ENCODE measurements at places on chromosomes 5 and 9.

GRCh38 chr5:34831303-34831702, 7.7 kb upstream of the TTC23L start:
- no peak for DNase-seq

GRCh38 chr9:91310037-91310436, 51.7 kb downstream of the AUH start:
- no peak for DNase-seq

- DNase-seq: no peak
Observed at GRCh38 chr9:135907006-135907430, 328 bp downstream of the CAMSAP1 start.

DNA sequence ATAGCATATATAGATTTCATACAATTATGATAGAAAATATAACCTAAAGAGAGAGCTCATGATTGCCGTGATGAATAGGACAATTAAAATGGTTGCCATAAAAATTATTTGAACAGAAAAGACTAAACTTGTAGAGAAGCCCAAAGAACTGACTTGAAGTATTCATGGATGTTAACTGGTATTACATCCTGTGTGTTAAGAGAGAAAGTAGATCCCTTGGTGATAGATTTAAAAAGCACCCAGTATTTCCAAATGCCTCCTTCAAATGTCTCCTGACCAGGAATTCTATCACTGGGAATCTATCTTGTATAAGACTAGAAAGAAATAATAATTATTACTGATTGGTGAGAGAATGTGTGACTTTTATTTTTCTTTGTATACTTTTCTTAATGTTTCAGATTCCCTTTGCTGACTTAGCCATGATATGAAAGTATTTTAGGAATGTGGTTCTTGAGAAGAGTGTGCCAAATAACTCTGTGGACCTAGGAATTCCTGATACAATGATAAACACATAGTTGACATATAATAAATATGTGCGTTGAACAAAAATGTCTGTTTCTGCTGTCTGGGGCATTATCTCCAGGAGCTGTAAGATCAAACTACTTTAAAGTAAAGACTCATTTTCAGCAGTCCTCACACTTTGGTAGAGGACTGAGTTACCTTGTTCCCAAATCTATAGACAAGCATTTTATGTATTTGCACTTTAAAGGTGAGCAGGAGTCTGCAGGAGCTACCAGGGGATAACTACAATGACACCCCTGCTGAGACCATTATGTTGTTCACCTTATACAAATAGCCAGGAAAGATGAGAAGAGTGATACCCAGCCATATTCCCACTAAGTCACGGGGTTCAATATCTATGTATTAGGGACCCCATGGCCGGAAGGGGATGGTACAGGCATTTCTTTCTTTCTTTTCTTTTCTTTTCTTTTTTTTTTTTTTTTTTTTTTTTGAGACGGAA, 211.1 kb upstream of the TLE4 start:
- DNase-seq: no peak

DNA sequence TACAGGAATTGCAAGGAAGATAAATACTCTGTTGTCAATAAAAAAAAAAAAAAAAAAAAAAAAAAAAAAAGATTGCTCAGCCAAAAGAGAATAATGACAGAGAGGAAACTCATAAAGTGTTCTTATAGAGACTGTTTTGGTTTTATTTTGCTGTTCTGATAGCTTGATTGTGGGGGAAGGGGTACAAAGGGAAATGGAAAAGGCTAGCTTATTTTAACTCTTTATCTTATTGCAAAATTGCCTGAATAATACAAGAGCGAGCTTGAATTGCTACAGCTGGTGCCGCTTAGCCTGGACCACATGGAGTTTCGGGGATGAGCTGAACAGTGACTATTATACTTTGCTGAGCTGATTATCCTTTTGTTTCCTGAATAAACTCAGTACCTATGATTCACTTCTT, 31.0 kb upstream of the SHISAL2B start:
- no peak for DNase-seq

- peak; percentile 62 for DNase-seq
Observed at GRCh38 chr9:116596646-116597045, 90.5 kb upstream of the TRIM32 start.
